ENCODE measurements at places on chromosomes 16 and 17. TPM values are rescaled to one million over a fixed set of nuclear protein-coding genes. Genes with fewer than 3 reads are reported as not detected.

Gene PRR35
- total RNA-seq: 0.11 TPM

Gene NACA2
- total RNA-seq: not detected

Gene HP
- 11.4 TPM for total RNA-seq

Gene RUNDC3A
- total RNA-seq: 0.18 TPM

Gene SYNGR3
- 2.7 TPM for total RNA-seq

DNA sequence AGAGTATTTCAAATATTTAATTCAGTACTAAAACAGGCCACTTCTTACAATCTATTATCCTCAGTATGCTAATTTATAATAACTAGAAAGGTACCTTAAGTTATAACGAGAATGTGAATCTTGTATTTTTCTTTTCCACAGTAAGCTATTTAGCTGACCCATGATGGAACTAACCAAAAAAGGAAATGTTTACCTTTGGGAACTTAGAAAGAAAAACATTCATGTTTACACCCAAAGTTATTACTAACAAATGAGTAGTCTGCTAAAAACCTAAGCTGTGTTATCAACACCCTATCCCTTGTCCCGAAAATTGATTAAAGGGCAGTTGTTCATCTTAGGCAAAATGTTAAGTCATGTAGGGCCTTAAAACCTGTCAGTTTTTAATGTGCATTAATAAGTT is 8.1 kb downstream of the GNA13 start:
- DNase-seq: no peak

GRCh38 chr16:53166099-53166498 is 111.3 kb downstream of the CHD9 start:
- no peak for DNase-seq

DNA sequence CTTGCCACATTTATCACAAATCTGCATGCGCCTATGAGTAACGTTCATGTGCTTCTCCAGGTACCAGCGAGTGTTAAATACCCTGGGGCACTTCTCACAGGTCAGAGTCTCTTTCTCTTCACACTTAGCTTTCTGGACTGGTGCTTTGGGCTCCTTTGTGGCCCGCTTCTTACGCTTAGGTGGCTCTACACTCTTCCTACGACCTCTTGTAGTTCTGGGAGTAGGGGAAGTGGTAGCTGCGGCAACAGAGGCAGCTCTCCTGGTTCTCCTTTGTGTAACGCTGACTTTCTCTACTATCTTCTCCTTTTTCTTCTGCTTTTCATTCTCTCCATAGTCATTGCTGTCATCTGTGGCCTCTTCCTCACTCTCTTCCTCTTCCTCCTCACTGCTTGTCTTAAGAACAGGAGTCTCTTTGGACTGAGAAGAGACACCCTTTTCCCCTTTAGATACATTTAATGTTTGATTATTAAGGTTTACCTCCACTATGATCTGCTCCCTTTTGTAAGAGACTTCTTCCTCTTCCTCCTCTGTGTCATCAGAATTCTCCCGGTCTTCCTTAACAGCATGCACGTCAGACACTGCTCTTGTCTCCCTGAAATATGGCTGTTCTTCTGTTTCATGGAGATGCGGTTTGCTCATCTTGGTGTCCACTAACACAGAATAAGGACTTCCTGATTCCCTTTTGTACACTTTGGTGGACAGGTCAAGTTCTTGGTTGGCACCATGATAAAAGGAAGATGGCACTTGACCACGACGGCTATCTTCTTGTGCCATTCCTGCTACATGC is 45.0 kb downstream of the ZNF652 start:
- DNase-seq: no peak

DNA sequence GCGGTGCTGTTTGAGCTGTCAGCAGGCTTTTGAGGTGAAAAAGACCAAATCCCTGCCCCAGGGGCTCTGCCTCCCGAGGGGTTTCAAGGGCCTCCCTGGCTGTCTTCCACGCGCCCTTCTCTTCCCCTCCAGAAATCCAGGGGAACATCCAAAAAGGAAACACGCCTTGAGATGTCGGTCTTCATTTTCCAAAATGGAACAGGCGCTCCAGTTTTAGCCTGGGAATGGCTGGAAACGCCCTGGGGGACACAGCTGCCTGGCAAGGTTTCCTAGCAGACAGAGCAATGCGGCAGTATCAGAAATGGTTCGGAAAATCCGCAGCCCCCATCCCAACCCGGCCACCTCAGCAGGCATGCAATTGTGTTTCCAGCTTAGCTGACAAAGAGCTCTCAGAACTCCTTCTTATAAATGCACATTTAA is 16.6 kb upstream of the LITAF start:
- no peak for DNase-seq

- DNase-seq: no peak
Measured at GRCh38 chr16:67147437-67148140, 3.2 kb downstream of the B3GNT9 start.

DNA sequence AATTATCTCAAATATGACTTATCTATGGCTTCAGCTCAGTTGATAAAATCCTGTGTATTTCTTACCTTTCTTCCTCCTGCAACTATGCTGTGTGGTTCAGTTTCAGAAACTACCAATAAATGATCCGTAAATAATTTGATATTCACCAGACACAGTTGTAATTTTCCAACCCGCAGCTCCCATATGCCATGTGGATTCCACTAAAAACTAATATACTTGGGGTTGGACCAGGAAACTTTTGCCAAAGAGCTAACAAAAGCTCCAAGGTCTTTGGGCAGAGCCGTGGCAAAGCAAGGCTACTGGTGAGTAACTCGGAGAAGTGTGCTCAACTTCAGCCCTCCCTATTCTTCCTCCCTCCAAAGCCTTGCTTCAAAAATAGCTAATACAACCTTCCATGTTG is 2.3 kb upstream of the CHST6 start:
- no peak for DNase-seq

DNA sequence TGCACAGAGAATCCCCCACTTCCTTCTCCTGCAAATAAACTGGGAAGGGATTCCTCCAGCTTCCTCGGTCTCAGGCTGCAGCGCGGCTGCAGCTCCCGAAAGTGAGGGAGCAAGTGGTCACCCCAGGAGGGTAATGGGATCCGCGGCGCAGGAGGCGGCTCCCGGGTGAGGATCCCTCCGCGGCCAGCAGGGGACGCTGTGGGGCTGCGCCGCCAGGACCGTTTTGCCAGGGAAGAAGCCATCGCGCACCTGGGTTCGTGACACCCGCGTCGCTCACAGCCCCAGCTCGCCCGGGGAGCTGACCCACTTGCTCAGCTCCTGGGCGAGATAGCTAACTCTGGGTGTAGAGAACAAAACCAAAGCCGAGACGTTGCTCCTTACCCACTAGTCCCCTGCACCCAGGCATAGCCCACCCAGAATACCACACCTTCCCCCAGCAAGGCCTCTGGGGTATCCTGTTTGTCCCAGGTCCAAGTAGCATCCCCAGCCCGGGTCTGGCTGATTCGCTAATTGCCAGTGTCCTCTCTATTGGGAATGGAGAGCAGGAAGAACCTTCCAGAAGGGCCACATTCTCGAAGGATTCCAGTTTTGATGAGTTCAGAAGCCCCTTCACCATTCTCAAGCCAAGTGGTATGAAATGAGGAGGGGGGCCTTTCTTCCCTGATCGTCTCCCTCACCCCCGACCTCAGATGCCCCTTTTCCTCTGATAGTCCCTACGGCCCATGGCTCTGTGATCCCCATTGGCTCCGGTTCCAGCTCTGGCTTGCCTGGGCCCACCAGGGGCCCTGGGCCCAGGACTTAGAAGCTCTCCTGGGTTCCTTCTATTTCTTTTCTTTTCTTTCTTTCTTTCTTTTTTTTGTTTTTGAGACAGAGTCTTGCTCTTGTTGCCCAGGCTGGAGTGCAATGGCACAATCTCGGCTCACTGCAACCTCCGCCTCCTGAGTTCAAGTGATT is 14.1 kb downstream of the CYGB start:
- peak; percentile 78 for DNase-seq

DNA sequence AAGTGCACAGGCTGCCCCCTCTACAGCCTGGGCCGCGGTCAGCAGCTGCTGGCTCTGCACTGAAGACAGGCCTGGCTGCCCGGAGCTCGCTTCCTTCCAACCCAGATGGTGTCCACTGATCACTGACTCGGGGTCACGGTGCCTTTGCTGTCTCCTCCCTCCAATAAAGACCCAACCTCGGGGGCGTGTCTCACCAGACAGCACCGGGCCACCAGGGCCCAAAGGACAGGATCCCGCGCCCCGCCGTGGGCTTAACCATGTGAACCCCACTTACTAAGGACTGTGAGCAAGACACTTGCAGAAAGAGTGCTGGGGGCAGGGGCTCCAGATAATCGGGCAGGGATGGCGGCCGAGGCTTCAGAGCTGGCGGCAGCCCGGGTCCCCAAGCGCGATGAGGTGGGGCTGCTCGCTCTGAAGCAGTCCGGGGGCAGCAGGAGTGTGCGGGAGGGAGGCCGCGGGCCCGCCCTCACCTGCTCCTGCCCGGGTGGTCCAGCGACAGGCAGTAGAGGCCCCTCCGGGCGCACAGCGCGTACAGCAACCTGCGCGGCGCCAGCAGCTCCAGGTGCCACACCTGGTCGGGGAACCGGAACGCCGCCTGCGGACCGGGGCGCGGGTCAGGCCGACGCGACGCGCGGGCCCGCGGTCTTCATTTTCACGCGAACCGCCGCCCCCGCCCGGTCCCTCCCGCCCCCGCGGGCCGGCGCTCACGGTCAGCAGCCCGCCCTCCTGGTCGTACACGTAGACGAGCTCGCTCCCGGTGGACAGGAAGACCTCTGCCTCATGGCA is 502 bp downstream of the FAAP100 start:
- DNase-seq: no peak

GRCh38 chr16:58492735-58493134 is 7.2 kb upstream of the NDRG4 start:
- no peak for DNase-seq

DNA sequence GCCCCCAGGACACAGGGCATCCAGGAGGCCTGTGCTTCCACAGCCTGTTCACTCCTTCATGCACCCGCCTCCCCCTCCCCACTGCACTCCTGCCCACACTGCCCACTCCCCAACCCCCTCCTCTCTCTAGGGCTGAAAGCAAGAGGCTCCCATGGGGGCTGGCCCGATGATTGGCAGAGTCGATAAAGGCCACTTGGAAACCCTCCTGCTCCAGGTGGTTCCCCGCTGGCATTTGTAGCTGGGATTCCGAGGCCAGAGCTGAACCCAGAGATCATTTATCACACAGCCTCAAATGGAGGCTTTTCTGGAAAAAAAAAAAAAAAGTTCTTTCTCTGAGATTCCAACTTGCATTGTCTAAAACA is 74.1 kb downstream of the SREBF1 start:
- DNase-seq: no peak

DNA sequence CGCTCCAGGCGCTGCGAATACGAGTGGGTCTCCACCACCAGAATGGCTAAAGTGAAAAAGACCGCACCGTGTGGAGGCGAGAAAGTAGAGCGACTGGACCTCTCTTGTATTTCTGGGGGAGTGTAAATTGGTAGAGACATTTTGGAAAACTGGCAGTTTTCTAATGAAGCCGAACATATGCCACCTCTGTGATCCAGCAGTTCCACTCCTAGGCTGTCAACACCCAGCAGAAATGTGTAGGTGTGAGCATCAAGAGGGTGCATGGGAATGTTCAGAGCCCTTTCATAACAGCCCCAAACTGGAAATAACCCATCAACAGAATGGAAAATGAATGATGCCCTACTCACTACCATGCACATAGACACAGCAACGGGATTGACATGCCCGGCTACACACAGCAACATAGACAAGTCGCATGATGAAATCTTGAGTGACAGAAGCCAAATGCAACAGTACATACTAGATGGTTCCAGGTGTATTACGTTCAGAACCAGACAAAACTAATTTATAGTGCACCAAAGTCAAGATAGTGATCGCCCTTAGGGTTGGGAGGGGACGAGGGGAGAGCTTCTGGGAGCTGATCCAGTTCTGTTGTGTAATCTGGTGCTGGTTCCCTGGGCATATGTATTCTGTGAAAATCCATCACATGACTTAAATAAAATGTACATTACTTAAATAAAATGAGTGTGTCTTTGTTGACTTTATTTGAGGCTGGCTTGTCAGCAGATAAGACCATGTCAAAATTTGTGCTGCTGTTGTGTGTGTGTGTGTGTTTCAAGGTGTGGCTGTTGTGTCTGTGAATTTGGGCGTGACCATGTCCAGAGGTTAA is 877 bp upstream of the BCL7C start:
- DNase-seq: no peak

- DNase-seq: peak; percentile 49
Measured at GRCh38 chr16:17369421-17370222, 101.1 kb downstream of the XYLT1 start.
